ENCODE measurements at places on chromosomes 6 and 20. TPM values are rescaled to one million over a fixed set of nuclear protein-coding genes. Genes with fewer than 3 reads are reported as not detected.
A peak's percentile ranks its signal among the peaks of the same experiment; 100 is the strongest.

GRCh38 chr6:31010393-31011060 lies at the start of gene MUC22:
TSS of gene MUC22 (plus strand) at chr6:31010474. CDS start at chr6:31010707, 233 bp downstream.
- no peak for DNase-seq

- peak; percentile 47 for DNase-seq
Measured at GRCh38 chr20:36117638-36118037, 36.9 kb upstream of the EPB41L1 start.

DNA sequence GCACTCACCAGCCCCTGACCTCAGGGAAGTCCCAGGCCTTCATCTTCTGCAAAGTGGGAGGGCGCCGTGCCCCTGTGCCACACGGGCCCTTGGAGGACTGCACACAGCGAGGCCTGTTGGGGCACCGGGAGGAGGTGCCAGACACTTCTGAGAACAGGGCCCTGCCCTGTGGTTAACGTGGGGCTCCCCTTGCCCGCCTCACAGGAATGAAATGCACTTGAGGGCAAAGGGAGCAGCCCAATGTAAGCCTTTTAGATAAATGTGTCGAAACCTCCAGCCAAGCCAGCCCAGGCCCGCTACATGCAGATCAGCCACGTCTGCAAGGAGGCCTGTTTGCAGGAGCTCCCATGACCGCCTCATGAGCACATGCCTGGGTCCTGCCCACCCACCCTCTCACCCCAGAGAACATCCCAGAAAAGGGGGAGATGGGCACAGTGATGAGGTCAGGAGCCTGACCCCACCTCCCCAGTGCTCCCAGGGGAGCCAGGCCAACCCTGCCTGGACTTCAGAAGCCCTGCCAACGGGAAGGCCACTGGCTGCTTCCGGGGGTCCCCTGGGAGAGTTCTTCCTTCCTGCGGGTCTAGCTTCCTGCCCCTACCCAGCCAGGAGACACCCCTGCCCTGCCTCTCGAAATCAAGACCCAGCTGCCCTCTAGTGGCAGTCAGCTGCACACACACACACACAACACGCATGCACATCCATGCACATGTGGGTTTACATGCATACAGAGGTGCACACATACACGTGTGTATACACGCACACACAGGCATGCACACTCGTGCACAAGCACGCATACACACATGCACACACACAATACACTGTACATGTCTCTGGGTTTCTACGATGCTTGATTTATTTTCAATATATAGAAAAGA lies 178.7 kb downstream of the TAF4 start:
- DNase-seq: peak; percentile 34

DNA sequence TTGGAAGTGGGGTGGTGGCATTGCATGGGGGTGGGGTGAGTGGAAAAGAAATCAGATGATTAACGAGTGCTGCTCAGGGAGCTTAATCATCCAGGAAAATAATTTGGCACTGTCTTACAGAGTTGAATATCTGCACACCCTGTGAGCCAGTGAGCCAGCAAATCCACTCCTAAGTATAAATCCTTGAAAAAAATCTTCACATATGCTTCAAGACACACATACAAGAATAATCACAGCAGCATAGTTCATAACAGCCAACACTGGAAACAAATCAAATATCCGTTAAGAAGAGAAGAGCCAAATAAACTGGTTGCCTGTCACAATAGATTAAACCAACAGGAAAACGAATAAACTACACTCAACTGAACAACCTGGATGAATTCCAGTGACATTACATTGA lies 62.8 kb downstream of the SAMD3 start:
- no peak for DNase-seq

The BNIP5 gene
- total RNA-seq: not detected

The IL20RA gene
- 3.5 TPM for total RNA-seq

DNA sequence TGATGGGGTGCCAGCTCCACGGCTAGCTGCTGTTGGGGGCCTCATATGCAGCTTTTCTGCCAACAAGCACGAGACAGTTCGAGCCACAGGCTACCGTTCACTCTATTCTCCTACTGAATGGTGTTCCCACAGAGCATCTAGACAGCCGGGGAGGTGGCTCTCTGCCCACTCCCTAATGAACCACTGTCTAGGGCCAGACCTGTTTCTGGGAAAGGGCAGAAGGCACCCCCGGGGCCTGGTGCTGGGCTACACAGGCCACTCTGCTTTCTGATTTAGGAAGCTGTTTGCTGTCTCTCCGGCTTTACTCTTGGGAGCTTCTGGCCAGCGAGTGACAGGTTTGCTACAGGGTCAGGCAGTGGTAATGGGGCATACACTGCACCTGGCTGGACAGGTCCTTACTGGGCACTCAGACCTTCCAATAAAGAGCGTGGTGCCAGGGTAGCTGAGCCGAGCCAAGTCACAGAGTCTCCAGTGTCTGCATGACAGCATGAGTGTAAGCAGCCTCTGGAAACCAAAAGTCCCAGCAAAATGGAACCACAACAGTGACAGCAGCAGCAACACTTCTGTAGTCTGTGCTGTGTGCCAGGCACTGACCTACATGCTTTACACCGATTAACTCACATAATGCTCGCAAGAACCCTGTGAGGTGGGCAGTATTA lies 8.4 kb downstream of the CCDC167 start:
- no peak for DNase-seq

DNA sequence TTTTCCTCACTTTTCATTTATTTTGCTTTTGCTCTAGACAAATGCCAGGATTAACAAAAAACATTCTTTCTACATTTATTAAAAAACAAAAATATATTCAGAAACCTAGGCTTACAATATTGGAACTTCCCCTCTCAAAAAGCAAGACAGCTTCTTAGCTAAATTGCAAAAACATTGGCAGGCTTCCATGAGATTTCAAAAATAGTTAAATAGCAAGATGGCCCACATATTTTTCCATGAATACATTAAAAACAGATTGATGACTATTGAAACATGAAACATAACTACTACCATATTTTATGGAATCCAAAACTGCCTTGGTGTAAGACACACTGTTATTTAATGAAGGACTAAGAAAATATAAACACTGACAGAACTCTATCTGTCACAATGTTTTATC lies 92.0 kb downstream of the LY86 start:
- no peak for DNase-seq

The ARMH2 gene
- not detected for total RNA-seq

GRCh38 chr6:84770521-84770920 lies 6.1 kb upstream of the TBX18 start:
- DNase-seq: no peak

DNA sequence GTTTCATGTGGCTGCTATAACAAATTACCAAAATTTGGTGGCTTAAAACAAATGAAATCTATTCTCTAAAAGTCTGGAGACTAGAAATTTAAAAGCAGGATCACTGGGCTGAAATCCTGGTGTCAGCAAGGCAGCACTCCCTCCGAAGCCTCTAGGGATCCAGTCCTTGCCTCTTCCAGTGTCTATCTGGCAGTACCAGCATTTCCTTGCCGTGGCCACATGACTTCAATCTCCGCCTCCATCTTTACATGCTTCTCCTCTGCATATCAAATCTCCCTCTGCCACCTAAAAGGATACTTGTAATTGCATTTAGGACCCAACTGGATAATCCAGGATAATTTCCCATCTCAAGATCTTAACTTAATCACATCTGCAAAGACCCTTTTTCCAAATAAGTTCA lies 30.2 kb downstream of the ARHGAP18 start:
- no peak for DNase-seq

Data from left cardiac atrium (tissue), 4 donors.